Heart right ventricle (tissue), 16 donors: ENCODE measurements at places on chromosomes 4 and X.

- no peak for DNase-seq
Observed at GRCh38 chr4:135429528-135429927, 1227.9 kb upstream of the PABPC4L start.

DNA sequence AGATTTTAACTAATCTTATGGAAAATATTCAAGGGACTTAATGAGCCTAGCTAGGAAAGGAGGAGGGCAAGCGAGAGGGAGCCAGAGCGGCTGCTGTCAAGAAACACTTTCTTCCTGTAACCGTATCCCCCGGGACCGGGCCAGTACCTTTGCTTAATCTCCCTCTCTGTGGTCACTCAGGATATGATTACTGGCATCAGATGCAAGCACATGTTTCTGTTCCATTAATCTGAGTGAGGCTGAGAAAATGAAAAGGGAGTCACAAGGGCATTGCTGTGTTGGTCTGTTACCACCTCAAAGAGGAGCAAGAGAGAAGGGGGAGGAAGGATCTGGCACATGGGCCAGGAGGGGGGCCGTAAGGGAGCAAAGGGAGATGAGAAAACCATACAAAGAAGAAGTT is 356.7 kb upstream of the GATB start:
- no peak for DNase-seq

DNA sequence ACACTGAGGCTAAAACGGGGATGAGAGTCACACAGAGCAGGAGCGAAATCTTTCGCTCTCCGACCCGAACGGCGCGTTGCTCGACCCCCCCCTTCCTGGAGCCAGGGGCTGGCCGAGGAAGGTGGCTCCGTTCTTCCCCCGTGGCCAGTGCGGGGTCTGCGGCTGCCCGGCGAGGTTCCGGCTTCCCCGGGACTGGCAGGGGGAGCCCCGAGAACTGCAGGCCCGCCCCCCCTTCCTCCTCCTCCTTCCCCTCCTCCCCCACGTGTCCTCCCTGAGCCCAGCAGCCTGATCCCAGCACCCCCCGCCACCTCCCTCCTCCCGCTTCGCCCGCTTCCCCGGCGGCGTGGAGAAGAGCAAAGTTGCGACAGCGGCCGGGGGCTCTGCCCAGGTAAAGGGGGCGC is 2.4 kb upstream of the BCORL1 start:
- peak; percentile 32 for DNase-seq

DNA sequence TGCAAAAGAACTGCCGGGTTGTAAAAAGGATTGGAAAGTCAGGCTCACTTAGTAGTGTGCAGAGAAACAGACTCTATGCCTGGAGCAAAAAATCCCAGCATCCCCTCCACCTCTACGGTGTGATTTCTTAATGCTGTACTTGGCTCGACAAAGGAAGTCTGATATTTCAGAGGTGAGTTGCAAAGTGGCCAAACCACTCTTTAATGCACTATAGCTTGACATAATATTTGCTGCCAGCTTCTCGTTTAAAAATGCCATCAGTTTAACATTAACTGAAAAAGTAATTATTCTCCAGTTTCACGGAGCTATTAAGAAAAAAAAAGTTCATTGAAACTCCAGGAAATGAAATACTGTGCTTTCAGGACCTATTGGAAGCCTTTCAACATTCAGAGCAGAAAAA is 448.3 kb upstream of the ZFP42 start:
- no peak for DNase-seq

DNA sequence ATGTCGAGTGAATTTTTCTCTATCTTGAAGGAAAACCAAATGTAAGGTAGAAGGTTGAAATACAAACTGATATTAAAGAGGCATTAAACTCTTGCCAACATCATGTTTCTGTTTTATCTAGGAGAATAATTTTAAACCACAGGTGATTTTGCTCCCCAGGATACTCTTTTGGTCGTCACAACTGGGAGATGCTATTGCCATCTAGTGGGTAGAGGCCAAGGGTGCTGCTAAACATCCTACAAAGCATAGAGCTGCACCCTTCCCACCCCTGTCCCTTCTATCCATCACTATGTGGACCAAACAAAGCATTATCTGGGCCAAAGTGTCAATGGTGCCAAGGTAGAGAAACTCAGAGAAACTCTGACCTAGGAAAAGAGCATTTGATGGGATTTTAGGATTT is 154.6 kb upstream of the MAGEB2 start:
- no peak for DNase-seq

- no peak for DNase-seq
Observed at GRCh38 chr4:35643661-35644060, 600.7 kb downstream of the ARAP2 start.

GRCh38 chrX:15468036-15468435 is 25.1 kb downstream of the PIR start:
- no peak for DNase-seq

GRCh38 chr4:33989820-33990443 is 2254.4 kb downstream of the ARAP2 start:
- DNase-seq = no peak
